ENCODE measurements at places on chromosomes 6 and 20.

GRCh38 chr6:127538750-127539264 is 19.7 kb upstream of the MTCL3 start:
- no peak for DNase-seq

DNA sequence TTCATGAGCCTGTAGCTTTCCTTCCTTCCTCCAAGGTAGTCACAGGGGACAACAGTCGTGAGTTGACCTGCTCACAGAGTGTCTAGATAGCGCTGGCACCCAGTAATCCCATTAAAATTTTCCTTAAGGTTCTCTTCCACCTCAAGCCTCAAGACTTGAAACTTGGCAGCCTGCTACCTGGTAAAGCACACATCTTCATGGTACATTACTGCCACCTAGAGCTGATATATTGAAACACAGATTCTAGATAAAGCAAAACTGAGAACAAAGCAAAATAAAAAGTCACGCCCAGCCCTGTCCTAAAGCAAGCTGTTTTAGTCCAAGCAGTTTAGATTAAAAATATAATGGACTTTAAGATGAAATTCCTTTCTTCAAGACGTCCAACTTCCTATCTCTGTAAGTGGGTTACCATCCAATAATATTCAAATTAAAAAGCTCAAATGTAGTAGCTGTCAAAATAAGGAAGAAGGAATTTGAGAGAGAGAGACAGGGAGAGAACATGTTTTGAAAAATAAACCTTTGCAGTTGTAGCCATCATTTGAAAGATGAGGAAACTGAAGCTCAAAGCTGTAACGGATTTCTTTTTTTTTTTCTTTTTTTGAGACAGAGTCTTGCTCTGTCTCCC is 50.7 kb upstream of the CD83 start:
- DNase-seq, result no peak

DNA sequence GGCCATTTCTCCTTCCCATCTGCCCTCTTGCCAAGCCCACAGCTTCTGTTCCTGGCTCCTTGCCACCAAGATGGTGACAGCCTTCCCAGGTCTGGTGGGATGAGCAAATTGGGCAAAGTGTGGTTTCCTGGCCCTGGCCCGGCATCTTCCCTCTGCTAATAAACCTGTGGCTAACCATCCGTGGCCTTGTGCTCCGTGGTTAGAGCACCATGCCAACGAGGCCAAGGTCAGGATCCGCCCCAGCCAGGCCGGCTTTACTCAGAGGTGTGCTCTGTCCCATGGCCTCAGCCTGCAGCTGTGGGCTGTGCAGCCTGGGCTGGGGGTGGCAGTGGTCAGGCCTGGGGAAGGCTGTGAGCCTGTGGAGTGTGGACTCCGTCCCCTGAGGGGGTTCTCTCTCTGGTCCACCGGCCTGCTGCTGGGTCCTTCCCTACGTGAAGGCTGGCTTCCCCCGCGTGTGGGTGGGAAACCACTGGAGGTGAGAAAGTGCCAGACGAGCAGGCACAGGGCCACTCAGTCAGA is 117.4 kb downstream of the VEGFA start:
- no peak for DNase-seq

- DNase-seq, result no peak
These were observed 8.2 kb downstream of the LY86 start for GRCh38 chr6:6596529-6597328.

Data from tibial nerve (tissue), 4 donors.